ENCODE measurements at places on chromosomes 5 and 9.

DNA sequence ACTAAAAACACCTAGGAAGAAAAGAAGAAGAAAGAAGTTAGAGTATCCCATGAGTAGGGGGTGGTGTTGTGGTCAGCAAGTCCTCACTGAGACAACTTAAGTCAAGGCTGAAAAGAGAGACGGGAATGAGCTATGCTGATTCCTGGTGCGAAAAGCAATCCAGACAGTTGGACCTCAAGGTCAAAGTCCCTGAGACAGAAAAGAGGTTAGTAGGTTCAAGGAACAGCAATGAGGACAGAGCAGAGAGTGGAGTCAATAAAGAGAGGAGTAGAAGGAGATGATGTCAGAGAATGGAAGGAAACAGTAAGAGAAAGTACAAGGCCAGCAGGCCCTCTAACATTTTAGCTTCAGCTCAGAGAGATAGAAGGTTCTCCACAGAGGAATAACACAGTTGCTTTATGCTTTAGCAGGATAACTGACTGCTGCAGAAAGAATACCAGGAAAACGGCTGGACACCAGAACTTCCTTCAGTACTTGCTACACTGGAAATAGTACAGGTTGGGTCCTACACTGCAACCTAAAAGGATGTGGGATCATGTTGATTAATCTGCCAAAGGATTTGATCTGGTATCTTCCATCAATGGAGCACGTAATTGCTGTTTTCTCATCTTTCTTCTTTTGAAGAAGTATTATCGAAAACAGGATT, 43.6 kb downstream of the GNAQ start:
- peaks cover 4% of the 10 kb centered on the region for H3K4me1 ChIP-seq
- H3K27ac ChIP-seq = no peak overlapping the region
- H3K4me3 ChIP-seq = no peak overlapping the region
- DNase-seq = no peak
- H3K27me3 ChIP-seq = no peaks in the 10 kb centered on the region

- no peak overlapping the region for H3K4me3 ChIP-seq
- no peaks in the 10 kb centered on the region for H3K27me3 ChIP-seq
- H3K36me3 ChIP-seq = no peaks in the 10 kb centered on the region
- peaks cover 14% of the 10 kb centered on the region for H3K4me1 ChIP-seq
Observed at GRCh38 chr5:1525624-1526189, 1.9 kb upstream of the LPCAT1 start.

GRCh38 chr5:32387211-32387610, 57.3 kb downstream of the ZFR start:
- no peaks in the 10 kb centered on the region for H3K27me3 ChIP-seq
- no peak overlapping the region for H3K4me3 ChIP-seq
- H3K36me3 ChIP-seq = peaks cover 79% of the 10 kb centered on the region
- peak; percentile 42 for DNase-seq

DNA sequence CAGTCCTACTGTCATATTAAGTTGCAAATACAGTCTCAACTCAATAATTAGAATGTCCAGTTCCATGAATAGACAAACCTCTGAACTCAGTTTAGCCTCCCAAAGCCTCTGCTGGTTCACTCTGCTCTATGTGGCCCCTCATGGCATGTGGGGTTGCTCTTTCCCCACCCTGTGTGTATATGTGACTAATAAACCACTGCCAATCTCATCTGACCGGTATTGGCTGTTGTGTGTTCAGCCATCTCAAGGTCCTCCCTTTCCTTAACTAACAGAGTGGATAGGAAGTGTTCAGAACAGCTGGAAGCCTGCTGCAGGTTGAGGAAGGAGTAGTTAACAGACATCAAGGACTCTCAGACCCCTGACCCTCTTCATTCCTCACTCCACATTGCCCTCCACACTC, 55.3 kb downstream of the IL33 start:
- H3K27ac ChIP-seq = no peak overlapping the region
- H3K4me3 ChIP-seq = no peak overlapping the region
- DNase-seq = no peak
- no peaks in the 10 kb centered on the region for H3K4me1 ChIP-seq

DNA sequence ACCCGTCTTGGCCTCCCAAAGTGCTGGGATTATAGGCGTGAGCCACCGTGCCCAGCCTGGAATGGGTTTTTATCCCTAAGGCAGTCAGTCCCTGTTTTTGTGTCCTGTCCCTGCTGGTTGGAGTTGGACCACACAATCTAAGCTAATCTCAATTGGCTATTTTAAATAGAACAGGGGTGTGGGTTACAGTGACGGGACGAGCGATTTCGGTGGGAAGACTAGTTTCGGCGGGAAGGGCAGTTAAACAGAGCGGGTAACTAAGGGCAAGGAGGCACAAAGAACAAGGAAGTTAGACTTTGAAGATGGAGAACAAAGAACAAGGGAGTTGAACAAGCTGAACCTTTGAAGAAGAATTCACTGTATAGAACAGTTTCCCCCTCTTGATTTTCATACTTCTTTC, 1.4 kb downstream of the GTF3C5 start:
- H3K4me3 ChIP-seq = no peak overlapping the region
- no peaks in the 10 kb centered on the region for H3K27me3 ChIP-seq
- peaks cover 7% of the 10 kb centered on the region for H3K4me1 ChIP-seq
- no peak for DNase-seq
- H3K36me3 ChIP-seq = no peaks in the 10 kb centered on the region

- H3K4me1 ChIP-seq = peaks cover 19% of the 10 kb centered on the region
- H3K36me3 ChIP-seq = peaks cover 12% of the 10 kb centered on the region
- no peak for DNase-seq
- H3K4me3 ChIP-seq = peak overlapping the region; percentile 21
- H3K27ac ChIP-seq = peak overlapping the region; percentile 88
- H3K27me3 ChIP-seq = no peaks in the 10 kb centered on the region
Observed at GRCh38 chr5:163436515-163436914, 880 bp upstream of the CCNG1 start.

- peak; percentile 66 for DNase-seq
- no peak overlapping the region for H3K4me3 ChIP-seq
- H3K27ac ChIP-seq = no peak overlapping the region
- H3K36me3 ChIP-seq = no peaks in the 10 kb centered on the region
- H3K4me1 ChIP-seq = peaks cover 19% of the 10 kb centered on the region
- no peaks in the 10 kb centered on the region for H3K27me3 ChIP-seq
Observed at GRCh38 chr9:20558566-20559016, 63.7 kb downstream of the MLLT3 start.

DNA sequence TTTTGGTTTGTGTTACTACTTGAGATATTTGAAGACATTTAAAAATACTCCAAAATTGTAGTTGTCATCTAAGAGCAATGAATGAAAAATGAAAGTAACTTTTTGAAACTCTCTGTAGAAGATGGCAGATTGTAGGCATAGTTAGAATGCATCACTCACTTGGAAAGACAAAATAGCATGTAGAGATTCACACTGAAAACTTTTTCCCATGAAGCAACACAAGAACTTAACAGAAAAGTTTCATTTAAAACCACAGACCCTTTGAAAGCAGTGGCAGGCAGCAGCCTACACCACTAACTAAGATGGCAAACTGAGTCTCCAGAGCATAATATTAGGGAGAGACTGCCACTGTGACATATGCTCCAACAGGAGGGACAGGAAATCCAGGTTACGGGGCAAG, 18.9 kb upstream of the FAM174A start:
- H3K4me1 ChIP-seq = no peaks in the 10 kb centered on the region
- no peaks in the 10 kb centered on the region for H3K27me3 ChIP-seq
- no peaks in the 10 kb centered on the region for H3K36me3 ChIP-seq
- no peak overlapping the region for H3K4me3 ChIP-seq
- no peak for DNase-seq

DNA sequence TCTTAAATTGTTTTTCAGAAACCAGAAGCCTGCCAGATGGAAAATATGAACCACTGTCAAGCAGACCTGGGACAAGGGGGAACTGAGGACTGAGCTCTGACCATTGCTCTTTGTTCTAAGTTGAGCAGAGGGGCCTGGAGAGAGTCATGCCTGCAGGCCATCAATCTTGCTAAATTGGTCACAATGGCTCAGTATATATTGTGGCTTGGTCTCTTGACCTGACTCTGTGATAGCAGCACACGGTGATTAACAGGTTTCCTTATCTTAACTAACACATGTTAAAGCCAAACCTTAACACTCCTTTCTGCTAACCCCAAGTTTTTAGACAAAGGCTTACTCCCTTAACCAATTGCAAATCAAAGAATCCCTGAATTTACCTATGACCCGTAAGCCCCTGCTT, 1281.2 kb upstream of the NUDT12 start:
- no peaks in the 10 kb centered on the region for H3K36me3 ChIP-seq
- H3K4me3 ChIP-seq = no peak overlapping the region
- no peak for DNase-seq
- no peaks in the 10 kb centered on the region for H3K27me3 ChIP-seq

GRCh38 chr5:170254056-170254455, 21.3 kb downstream of the C5orf58 start:
- H3K36me3 ChIP-seq = no peaks in the 10 kb centered on the region
- peaks cover 9% of the 10 kb centered on the region for H3K4me1 ChIP-seq
- H3K27me3 ChIP-seq = peaks cover 25% of the 10 kb centered on the region
- no peak overlapping the region for H3K4me3 ChIP-seq
- DNase-seq = no peak
- no peak overlapping the region for H3K27ac ChIP-seq

GRCh38 chr9:114501796-114502682, 3.2 kb downstream of the WHRN start:
- DNase-seq = no peak
- H3K4me1 ChIP-seq = peaks cover 24% of the 10 kb centered on the region
- peak overlapping the region; percentile 61 for H3K27ac ChIP-seq
- H3K36me3 ChIP-seq = no peaks in the 10 kb centered on the region

- no peaks in the 10 kb centered on the region for H3K36me3 ChIP-seq
- H3K27me3 ChIP-seq = no peaks in the 10 kb centered on the region
- H3K4me3 ChIP-seq = no peak overlapping the region
- no peak overlapping the region for H3K27ac ChIP-seq
- H3K4me1 ChIP-seq = no peaks in the 10 kb centered on the region
- DNase-seq = no peak
Observed at GRCh38 chr5:88545338-88545737, 276.7 kb upstream of the TMEM161B start.

DNA sequence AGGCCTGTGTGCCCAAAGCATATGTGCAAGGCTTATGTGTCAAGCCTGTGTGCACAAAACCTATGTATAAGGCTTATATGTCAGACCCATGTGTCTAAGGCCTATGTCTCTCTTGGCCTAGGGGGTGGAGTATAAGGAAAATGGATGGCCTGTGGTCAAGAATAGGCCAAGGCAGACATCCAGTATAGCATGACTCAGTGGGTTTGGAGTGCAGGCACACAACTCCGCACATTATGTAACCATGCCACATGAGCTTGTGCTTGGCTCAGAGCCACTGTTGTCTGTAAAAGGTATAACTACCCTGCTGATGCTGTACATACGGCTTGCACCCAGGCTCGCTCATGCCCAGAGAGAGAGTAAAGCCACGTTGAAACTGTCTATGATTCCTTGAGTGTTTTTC, 626.4 kb upstream of the NUDT12 start:
- no peak for DNase-seq
- H3K27ac ChIP-seq = no peak overlapping the region
- no peaks in the 10 kb centered on the region for H3K4me1 ChIP-seq
- no peak overlapping the region for H3K4me3 ChIP-seq

DNA sequence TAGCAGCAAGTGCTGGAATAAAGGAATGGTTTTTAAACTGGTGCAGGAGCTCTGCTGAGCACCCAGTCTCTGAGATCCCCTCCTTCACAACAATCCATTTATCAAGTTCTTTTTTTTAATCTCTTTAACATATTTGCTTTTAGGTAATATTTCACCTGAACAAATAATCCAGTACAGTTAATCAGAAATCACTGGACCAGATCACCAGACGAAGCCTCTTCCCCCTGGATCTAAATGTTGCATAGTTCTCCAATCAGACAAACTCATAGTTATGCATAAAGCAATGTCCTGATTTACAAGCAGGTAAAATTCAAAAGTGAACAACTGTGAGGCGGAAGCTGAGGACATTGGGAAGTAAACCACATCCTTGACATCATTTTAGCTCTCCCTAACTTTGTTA, 657.7 kb upstream of the RORB start:
- H3K4me3 ChIP-seq = no peak overlapping the region
- DNase-seq = no peak
- no peak overlapping the region for H3K27ac ChIP-seq
- no peaks in the 10 kb centered on the region for H3K4me1 ChIP-seq

Measured in cardiac muscle cell (in vitro differentiated cells and primary cell).